Putamen (tissue), 1 donor: ENCODE measurements at places on chromosomes 7 and 10.

- DNase-seq, result no peak
Measured at GRCh38 chr10:83037653-83038052, 1101.7 kb upstream of the GHITM start.

- no peak for DNase-seq
Measured at GRCh38 chr10:118057361-118057760, 10.6 kb upstream of the RAB11FIP2 start.

DNA sequence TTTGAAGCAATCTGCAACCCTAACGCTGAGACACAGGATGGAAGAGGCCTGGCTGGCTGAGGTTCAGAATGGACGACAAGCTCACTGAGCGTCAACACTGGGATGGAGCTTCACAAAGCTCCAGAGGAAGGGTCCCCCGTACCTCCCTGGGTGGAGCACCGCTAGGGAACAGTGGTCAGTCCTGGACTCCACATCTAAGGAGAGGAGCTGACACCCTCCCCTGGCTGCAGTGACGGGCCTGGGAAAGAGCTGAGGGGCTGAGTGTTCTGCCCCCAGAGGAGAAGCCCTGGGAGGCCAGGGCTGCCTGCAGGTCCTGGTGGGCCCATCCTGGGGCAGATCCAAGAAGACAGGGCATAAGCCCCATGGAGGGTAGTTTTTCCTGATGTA lies 146.2 kb downstream of the ARHGAP22 start:
- DNase-seq, result no peak

- DNase-seq, result no peak
Measured at GRCh38 chr10:71228875-71229675, 16.7 kb downstream of the UNC5B start.

DNA sequence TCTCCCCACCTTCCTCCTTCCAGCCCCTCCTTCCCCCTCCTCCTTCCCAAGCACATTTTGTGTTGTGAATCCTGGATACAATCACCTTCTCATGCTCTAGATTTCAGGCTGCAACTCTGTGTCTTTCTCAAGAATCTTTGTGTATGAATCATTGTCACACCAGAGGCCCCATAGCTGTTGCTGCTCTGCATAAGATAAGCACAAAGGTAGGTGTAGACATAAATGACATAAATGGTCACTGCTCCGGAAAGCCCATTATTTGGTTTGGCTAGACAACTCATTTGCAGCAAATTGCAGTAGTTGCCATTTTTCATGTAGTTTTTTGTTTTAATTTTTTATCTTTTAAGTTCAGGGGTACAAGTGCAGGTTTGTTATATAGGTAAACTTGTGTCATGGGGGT lies 216.3 kb upstream of the NRP1 start:
- no peak for DNase-seq

DNA sequence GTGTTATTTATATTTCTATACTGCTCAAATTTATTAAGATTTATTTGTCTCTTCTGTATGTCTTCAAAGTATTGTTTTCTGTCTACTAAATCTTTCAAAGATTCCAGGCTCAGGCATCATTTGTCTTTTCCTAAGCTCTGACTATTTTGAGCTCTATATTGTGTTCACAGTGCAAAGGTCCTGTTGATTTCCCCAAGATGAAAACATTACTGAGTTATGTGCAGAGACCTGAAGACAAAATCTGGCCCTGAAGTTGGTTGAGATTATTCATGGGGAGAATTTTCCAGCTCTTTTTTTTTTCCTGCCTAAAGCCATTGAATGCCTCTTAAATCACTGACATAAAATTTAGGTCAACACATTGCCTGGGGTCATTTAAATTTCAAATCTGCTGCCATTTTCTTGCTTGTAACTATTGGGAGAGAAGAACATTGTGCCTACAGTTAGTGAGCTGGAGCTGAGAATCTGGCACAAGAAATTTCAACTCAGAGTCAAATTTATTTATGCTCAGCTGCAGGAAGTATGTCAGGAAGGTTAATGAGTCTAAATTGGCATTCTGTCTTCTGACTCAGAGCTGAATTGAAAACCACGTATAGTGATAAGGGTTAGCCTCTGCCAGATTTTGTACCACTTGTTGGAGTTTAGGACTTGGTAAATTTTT lies 31.6 kb downstream of the CSTF2T start:
- DNase-seq, result peak; percentile 6

- DNase-seq, result no peak
Measured at GRCh38 chr10:77526868-77527617, 110.6 kb downstream of the KCNMA1 start.

- DNase-seq, result peak; percentile 55
Measured at GRCh38 chr7:149625340-149625946, 127.8 kb upstream of the ZNF746 start.

- DNase-seq, result no peak
Measured at GRCh38 chr7:31487476-31487875, 26.4 kb upstream of the ITPRID1 start.

GRCh38 chr10:110073896-110074295 lies 66.1 kb downstream of the ADD3 start:
- no peak for DNase-seq

DNA sequence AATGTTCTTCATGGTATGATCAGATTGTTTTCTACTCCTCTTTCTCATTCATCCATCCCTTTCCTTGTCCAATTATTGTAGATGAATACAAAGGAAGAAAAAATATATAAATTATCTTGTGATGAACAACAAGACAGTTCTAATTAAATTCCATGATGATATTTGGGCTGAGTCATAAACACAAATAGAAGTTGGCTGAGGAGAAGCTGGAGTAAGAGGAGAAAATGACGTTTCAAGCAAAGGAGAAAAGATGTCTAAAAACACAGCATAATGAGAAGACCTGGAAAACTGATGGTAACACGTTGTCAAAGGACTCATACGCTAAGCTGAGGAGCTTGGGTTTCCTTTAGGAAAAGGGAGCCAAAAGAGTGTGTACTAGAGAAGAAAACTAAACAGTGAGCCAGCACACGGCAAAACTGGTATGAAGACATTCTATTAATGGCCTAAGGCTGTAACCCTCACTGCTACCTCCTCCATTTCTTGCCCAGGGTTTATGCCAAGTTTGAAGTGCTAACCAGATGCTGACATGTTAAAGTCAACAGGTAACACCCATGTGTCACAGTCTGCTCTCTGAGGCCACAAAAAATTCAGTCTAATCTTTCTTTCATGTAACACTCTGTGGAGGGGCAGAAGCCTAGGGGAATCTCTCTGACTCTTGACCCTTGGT lies 26.1 kb downstream of the ZFAND4 start:
- DNase-seq, result no peak

- DNase-seq, result no peak
Measured at GRCh38 chr10:86489960-86490612, 31.5 kb downstream of the WAPL start.

GRCh38 chr10:12980713-12981306 lies 20.7 kb downstream of the CCDC3 start:
- DNase-seq, result no peak

DNA sequence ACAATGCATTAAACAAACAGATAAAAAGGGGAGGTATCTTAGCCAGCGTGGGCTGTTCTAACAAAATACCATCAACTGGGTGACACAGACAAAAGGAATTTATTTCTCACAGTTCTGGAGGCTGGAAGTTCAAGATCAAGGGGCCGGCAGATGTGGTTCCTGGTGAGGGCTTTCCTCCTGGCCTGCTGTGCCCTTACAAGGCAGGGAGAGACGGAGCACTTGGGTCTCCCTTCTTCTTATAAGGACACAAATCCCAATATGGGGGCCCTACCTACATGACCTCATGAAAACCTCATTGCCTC lies 281.6 kb upstream of the KLF14 start:
- no peak for DNase-seq

DNA sequence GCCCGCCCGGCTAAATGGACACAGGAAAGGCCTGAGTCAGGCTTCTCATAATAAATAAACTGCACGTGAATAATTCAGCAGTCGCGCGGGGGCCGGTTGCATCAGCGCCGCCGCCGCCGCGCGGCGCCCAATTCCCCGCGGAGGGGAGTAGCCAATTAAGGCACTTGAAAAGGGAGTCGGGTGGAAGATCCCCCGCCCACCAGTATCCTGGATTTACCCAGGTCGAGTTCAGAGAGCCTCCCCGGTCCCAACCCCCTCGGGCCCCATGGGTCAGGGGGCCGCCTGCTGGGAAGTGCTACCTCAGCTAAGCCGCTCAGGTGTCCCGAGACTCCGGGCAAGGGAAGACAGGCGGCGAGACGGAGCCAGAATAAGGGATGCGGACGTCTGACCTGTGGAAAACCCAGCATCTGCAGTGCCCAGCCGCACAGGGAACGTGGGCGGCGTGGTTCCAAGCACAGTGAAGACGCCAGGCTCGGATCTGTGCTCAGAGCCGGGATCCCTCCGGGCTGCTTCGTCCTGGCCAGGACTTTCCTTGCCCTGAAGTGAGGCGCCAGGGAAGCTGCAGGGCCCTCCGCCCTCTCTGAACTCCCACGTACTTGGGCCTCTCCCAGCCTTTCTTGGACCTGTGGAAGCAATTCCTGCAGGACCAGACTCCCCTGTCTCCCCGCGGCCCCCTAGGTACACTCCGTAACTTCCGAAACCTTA lies 7.3 kb upstream of the LBX1 start:
- DNase-seq, result no peak

DNA sequence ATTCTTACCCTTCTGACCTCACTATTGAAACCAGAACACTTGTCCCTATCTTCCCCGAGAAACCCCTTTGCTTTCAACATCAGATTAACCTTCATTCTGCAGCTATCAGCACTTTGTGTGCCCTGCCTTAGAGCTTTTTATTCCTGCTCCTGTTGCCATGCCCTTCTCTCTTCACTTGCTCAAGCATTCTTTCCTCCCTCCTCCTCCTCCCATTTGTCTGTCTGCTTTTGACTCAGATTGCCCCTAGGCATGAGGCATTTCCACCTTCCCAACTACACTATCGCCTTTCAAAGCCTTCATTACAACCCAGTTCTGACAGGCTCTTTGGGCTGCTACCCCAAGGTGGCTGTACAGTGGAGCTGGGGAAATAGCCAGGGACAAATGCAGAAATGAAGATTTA lies 143.3 kb downstream of the SLC25A13 start:
- no peak for DNase-seq

DNA sequence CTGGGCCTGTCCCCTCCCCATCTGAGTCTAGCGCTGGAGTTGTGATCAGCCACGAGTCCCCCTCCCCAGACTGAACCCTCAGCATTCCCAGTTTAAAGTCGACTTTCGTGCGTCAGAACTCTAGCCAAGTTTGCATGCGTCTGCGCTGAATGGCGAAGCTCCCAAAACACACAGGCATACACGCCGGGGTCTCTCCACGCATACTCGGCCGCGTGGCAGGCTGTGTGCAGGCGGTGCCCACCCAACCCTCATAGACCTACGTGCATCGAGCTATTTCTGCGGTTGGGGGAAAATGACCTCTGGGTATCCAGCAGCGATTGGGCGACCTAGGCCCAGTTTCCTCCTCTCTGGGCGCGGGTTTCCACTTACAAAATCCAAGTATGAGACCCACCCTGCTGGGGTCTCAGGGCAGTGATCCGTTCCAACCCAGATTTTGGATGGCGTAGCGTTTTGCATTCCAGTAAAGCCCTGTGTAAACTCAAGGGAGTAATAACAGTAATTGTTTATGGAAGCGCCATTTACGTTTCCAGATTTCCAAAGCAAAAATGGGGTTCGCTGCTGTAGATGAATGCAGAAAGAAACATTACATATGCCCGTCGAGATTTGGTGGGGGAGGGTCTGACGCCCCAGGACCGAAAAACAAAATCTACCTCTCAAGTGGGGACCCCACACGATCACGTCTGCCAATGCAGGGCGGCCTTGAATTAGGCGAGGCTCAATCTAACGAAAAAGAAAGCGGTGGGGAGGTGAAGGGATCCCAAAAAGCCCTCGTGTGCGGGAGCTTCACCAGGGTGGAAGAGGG lies 2.0 kb upstream of the HMX3 start:
- no peak for DNase-seq

- no peak for DNase-seq
Measured at GRCh38 chr10:49284356-49284755, 14.6 kb upstream of the C10orf71 start.

DNA sequence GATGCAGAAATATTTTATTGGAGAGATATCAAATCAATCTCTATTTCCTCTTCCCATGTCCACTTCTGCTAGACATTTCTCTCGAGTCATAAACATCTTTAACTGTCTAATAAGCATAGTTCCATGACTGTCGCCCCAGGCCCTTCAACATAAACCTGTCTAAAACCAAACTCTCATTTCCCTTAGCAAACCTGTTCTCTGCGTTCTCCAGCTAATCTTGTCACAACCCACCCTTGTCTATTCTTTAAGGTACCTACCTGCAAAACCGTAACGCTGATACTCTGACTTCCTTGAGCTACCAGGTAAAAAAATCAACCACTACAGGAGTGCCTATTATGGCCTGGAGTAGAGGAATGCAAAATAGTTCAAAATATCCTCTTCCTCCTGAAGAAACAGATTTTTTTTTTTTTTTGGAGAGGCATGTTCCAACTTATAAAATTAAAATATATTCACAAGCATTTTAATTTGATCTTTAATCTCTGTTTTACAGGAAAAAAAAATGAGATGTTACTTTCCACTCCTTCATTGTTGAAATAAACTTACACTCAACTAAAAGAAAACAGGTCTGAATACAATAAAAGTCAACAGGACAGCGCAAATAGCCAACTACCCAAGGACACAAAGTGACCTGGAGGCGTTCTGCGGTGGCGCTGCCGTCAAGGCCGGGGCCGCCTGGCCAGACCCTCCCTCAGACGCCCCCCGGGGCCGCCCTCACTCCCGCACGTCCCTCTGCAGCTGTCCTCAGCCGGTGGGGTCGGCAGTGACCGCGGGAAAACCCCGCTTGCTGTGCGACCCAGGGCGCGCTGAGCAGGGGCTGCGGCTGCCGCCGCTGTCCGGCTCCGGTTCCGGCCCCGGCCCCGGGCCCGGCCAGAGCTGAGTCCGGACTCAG lies 765 bp downstream of the SLC25A40 start:
- DNase-seq, result no peak

DNA sequence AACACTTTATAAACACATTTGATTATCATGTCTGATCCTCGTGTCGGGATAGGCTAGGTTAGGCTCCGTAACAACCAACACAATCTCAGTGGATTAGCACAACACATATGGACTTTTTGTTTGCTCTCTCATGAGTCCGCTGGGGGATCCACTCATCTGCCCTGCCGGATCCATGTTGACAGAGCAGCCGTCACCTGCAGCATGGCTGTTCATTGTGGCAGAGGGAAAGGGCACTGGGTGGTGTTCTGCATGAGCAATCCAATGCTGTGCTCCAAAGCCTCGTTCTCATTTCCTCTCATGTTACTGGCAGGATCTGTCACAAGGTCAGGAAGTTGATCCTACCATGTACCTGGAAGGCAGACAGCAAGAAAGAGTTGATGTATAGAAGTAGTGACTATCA lies 62.5 kb upstream of the RAPGEF5 start:
- no peak for DNase-seq

- no peak for DNase-seq
Measured at GRCh38 chr7:137020351-137020750, 151.9 kb downstream of the CHRM2 start.

DNA sequence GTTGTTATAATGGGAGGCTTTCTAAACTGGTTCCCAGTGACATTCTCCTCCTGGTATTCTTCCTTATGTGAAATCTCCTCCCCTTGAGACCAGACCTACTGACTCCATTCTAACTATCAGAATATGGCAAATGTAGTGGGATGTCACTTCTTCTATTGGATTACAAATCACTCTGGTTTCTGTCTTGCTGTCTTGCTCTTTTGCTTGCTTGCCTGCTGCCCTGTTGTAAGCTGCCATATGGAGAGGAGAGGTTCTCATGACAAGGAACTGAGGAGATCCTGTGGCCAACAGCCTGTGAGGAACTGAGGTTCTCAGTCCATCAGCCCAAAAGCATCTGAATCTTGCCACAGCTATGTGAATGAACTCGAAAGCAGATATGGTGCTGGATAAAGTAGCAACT lies 4.7 kb upstream of the NRCAM start:
- DNase-seq, result no peak

- no peak for DNase-seq
Measured at GRCh38 chr7:23477962-23478866, 7.9 kb upstream of the IGF2BP3 start.

- no peak for DNase-seq
Measured at GRCh38 chr7:83153419-83153818, 9.3 kb downstream of the PCLO start.
